Neural crest cell (in vitro differentiated cells): ENCODE measurements at places on chromosomes 4 and X.

DNA sequence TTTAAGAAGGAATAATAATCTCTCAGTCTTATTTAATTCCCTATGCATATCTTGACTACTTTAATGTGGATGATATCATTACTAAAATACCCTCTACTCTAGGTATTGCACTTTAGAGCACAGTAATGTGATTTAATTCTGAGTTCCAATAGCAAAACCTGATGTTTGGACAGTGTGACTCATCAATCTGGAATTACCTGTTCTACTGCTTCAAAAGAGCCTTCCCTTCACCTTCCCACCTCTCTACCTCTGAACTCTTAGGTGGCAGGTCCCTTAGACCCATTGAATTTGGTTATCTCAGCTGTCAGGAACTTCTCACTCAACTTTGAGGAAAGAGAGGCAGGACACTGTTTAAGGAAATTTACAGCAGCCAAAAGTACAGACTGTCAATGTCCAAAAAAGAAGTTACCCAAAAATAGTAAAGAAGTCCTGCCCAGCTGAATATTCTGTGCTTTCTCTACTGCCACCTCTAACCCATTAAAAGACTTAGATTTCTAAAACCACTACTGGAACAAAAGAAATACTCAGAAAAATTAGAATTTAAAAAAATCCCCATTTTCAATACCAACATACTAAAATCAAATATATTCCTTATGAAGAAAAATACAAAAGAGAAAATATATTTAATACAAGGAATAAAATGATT, 123.1 kb upstream of the GPM6A start:
- DNase-seq: no peak

DNA sequence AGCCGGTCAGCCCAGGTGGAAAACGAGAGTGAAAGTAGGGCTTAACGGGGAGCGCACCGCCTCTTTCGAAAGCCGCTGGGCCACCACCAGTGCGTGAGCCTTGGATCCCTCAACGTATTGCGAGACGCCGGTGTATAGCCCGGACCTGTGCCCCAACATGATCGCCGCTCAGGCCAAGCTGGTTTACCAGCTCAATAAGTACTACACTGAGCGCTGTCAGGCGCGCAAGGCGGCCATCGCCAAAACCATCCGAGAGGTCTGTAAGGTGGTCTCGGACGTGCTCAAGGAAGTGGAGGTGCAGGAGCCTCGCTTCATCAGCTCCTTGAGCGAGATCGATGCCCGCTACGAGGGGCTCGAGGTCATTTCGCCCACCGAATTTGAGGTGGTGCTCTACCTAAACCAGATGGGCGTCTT, 929 bp downstream of the MAB21L2 start:
- peak; percentile 31 for DNase-seq

DNA sequence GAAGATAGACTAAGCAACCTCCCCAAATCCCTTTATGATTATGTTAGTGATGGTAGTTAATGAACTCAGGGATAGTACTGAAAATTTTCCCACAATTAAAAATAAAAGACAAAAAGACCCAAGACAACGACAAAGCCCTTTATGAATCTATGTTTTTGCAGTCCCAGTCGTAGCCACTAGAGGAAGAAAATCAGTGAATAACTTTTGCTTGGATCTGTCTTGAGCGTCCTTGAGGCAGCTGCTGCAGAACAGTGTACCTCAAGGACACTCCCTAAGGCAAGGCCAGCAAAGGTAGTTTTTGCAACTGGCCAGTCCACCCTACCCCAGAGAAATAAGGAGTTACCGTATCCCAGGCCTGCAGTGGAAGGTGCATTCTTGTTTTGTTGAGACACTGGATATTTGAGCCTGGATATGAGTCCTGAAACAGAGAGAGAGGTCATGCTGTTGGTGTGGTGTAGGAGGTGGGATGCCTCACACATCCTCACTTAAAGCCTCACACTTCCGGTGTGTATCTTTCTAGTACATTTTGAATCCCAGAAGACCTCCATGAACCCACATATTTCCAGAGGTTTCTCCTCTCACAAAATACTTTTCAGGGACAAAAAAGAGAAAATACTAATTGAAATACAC, 8.7 kb upstream of the TIMM8A start:
- no peak for DNase-seq

DNA sequence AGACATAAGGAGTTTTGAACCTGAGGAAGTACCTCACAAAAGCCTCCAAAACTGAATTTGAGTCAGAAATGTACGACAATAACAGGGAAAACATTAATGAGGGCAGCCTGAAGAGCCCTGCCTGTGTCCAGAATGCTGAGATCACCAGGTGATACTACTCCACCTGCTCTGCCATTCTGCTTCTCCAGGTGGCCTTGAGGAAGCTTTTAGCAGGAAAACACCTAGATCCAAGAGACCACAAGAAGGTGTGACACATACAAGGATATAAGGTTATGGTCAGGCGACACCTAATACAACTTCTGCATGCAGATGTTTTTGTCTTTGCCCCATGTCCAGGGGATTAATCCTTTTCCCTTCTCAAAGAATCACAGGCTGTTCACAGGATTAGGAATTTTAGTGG, 15.3 kb downstream of the SOWAHB start:
- DNase-seq: no peak

- DNase-seq: no peak
These were observed 514.7 kb downstream of the CENPC start for GRCh38 chr4:67030636-67031035.
